ENCODE measurements at places on chromosomes 5 and 9.

DNA sequence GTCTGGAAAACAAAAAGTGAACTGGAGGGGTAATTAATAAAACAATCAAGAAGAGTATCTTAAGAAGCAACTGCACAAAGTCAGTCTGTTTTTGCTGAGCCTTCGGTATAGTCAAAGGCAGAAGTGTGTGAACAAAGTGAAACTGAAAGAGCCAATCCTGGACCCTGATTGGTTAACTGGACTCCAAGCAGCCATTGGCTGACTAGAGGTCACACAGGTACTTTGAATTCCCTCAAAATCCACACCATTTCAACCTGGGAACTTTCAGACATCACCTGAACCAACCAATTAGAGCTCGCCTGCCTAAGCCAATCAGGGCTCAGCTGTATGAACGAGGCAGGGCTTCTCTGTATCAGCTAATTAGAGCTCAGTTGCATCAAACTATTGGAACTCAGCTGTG, 286.7 kb downstream of the TLE4 start:
- peak; percentile 21 for DNase-seq

DNA sequence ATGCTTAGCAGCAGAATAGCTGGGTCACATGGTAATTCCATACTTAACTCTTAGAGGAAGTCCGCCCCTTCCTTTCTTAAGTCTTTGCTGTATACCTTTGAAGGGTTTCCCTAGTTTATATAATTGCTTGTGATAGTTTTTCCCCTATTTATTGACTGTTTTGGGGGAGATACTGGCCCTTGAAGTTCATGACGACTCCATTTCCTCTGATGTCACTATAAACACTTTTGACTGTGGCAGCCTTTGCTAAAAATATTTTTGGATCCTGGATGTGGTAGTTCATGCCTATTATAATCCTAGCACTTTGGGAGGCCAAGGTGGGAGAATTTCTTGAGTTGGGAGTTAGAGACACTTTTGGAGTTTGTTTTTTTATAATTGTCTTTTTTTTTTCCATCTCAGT, 38.4 kb downstream of the NSD1 start:
- DNase-seq: no peak

DNA sequence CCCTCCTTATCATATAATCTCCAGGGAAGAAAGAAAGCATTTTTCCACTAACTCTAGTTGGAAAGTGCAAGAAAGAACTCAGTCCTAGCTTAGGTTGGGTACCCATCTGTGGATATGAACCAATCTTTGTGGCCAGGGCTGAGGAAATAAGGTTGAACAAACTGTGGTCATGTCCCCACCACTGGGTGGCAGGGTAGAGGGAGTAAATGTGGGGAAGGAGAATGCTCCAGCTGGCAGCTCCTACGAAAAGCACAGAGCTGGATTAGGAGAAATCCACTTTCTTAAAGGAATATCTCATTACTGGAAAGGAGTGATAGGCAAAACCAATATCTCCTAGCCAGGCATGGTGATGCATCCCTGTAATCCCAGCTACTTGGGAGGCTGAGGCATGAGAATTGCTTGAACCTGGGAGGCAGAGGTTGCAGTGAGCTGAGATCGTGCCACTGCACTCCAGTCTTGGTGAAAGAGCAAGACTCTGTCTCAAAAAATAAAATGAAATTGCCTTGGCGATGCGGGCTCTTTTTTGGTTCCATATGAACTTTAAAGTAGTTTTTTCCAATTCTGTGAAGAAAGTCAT, 175.1 kb downstream of the CCDC192 start:
- peak; percentile 14 for DNase-seq

- peak; percentile 29 for DNase-seq
Observed at GRCh38 chr9:126301985-126302603, 24.5 kb upstream of the MVB12B start.

GRCh38 chr5:105506692-105507277, 1944.2 kb upstream of the NUDT12 start:
- no peak for DNase-seq

DNA sequence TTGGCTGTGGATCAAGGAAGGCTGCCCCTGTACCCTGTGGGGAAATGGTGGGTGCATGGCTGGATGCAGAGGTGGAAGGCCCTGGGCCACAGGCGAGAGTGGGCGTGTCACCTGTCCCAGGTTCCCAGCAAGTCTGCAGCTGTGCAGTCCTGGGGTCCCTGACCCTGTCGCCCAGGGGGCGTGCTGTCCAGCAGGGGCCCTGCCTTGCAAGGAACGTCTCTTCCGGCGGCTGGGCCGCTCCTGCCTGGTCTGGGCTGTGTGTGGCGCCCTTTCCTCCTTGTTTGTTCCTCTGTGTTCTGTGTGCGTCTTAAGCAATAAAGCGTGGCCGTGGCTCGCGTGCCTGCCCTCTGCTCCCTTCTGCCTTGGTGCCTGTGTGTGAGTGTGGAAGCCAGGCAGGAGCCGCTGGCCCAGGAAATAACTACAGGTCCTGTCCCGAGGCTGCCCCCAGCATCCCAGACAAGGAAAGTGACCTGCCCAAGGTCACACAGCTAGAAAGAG, 8.4 kb downstream of the SLC2A6 start:
- no peak for DNase-seq

GRCh38 chr5:144032375-144032774, 138.1 kb downstream of the YIPF5 start:
- DNase-seq: no peak

DNA sequence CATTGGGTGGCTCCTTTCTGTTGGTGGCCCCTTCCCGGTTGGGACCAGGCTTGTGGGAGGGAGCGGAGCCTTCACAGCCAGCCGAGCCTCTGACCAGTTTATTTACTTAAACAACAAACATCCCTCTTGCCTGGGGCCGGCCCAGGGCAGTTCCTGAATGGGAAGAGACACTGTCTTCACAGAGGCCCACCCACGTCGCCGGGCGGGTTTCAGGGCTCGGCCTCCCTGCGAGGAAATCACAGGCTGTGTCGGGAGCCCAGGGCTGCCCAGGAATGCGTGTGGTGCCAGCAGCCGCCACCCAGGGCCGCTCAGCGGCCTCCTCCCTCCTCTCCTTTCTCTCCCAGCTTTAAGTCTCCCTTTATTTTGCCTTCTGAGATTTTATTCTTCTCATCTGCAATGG, 132.5 kb downstream of the HSD17B3 start:
- DNase-seq: no peak

DNA sequence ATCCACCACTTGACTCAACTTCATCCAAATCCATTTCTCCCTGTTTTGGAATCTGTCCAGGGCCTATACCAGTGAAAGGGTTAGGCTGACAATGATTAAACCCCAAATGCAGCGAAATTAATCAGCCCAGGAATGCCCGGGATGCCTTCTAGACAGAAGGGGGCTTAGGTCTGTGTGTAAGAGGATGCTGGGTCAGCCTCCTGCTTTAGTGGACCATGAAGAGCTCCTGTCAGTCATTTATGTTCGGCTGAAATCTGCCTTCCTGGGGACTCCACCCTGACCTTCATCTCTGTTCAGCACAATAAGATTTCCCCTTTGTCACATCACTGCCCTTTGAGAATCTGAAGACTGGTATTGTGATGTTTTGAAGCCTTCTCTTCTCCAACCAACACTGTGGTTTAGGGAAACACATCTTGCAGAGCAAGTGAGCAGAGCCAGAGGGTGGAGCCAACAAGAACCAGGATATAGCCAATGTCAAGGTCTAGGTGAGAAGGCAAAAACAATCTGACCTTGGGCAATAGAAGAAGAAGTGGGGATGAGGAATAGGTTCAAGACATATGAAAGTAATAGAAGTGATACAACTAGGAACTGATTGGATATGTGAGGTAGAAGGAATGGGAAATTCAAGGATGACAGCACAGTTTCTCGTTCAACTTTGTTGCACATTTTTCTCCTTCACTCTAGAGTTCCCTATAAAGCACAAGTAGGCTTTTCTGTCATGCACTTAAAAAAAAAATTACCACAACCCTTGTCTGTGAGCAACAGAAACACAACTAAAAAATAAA, 234.4 kb downstream of the ARHGAP26 start:
- peak; percentile 95 for DNase-seq
